Common myeloid progenitor, CD34-positive (primary cell): ENCODE measurements at places on chromosomes 5 and 9.
A peak's percentile ranks its signal among the peaks of the same experiment; 100 is the strongest.

GRCh38 chr5:98789029-98789428 lies 15.6 kb downstream of the RGMB start:
- H3K27me3 ChIP-seq = peaks cover 6% of the 10 kb centered on the region
- no peaks in the 10 kb centered on the region for H3K4me1 ChIP-seq
- DNase-seq = no peak
- H3K27ac ChIP-seq = no peak overlapping the region
- no peak overlapping the region for H3K4me3 ChIP-seq

DNA sequence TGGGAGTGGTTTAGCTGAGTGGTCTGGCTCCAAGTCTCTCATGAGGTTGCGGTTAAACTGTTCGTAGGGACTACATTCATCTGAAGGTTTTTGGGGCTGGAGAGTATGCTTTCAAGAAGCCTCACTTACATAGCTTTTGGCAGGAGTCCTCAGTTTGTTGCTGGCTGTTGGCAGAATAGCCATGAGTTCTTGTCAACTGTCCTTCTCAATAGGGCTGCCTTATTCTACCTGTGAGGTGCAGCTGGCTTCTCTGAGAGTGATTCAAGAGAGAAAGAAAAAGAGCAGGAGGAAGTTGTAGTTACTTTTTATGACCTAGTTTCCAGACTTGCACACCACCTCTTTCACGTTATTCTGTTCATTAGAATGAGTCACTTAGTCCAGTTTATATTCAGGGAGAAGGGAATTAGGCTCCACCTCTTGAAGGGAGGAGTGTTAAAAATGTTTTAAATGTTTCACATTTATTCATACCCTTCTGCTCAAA lies 33.2 kb downstream of the YTHDC2 start:
- no peak for DNase-seq
- H3K27ac ChIP-seq = no peak overlapping the region
- H3K27me3 ChIP-seq = no peaks in the 10 kb centered on the region
- H3K36me3 ChIP-seq = peaks cover 20% of the 10 kb centered on the region

DNA sequence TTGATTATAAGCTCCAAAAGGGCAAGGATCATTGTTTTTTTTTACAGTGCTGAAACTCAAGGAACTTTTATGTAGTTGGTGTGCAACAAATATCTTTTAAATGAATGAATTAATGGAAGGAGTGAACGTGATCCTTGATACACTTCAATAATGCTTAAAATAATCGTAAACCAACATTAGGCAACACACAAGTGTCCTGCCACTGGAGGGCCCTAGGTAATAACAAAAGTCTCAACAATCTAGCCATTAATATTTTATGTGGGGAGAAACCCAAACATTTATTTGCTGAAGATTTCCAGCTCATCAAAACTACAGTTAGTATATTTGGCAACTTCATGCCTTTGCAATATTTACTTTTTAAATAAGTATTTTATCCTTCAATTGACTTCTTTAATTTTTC lies 309.0 kb upstream of the FBXL7 start:
- H3K4me1 ChIP-seq = no peaks in the 10 kb centered on the region
- no peak overlapping the region for H3K4me3 ChIP-seq
- DNase-seq = no peak
- H3K27me3 ChIP-seq = no peaks in the 10 kb centered on the region

DNA sequence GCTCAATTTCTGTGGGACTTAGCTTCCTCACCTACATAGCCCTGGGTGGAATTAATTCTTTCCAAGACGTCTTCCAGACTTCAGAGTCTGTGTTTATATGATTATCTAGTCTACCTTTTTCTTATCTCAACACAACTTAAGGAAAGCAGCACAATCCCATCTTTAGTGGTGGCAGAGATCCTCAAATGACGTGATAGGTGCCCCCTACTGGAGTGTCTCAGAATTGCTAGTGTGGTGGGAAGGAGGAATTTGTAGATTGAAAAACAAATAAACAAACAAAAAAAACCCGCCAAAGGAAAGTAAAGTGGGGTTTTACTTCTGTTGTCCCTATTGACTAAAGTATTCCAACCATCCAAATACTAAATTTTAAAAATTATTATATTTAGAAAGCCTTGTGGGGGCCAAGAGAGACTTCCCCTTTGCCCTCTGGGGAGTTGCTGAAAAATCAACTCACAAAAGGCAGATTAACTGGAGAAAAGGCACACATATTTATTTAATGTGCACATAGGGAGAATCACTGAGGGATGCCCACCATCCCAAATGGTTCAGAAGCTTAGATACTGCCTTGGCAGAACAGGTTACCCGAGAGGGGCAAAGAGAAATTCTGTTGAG lies 283.3 kb downstream of the TMEM167A start:
- no peaks in the 10 kb centered on the region for H3K27me3 ChIP-seq
- no peaks in the 10 kb centered on the region for H3K36me3 ChIP-seq
- H3K4me3 ChIP-seq = no peak overlapping the region
- no peak overlapping the region for H3K27ac ChIP-seq
- DNase-seq = peak; percentile 25

DNA sequence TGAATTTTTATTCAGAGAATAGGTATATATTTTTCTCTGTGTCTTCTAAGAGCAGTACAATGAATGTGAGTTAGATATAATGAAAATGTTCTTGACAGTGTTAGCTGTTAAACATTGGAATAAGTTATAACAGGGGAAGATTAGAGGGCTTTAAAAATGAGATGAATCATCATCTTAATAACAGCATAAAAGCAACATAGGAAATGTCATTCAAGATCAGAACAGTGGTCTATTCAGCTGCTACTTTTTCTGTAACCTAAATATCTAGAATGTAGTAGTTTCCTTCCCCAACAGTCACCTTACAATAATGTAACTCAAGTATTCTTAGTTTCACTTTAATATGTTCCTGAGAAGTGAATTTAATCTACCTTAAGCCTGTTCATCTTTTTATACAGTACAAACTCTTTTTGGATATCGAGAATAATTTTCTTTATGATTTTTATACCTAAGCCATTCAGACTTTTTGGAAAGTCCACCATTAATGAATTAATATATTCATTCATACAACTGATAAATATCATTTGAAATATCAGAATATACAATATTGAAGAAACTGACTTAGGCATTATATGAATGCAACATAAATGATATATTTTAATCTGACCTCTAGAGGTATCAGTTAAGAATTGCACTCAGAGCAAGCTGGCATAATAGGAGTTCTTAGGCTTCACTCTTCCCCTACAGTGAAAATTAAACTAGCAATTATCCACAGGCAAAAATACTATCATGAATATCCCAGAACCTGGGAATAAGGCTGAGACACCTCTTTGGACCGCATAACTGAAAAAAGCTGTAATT lies 66.1 kb upstream of the EDIL3 start:
- H3K36me3 ChIP-seq = no peaks in the 10 kb centered on the region
- no peak for DNase-seq
- no peaks in the 10 kb centered on the region for H3K27me3 ChIP-seq
- no peak overlapping the region for H3K27ac ChIP-seq
- H3K4me1 ChIP-seq = no peaks in the 10 kb centered on the region
- H3K4me3 ChIP-seq = no peak overlapping the region
